ENCODE measurements at places on chromosomes 1 and 21.

DNA sequence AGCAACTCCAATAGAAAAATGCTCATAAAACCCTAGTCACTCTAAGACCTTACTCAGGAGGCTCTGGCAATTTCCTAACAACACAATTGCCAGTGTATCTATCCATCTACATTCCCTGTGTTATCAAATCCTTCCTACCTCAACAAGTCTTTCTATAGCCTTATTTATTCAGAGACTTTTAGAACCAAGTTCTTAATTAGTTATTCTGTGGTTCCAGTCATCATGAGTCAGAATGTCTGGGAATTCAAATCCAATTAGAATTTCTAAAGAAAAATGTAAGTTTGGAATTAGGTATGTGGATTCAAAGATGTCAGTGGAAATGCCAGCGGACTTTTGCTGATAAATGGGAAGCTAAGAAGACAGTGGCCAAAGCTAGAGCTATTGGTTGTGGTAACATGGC is 302.6 kb upstream of the C1orf87 start:
- no peak for DNase-seq

- DNase-seq, result no peak
Measured at GRCh38 chr1:233671286-233671685, 57.4 kb downstream of the KCNK1 start.

DNA sequence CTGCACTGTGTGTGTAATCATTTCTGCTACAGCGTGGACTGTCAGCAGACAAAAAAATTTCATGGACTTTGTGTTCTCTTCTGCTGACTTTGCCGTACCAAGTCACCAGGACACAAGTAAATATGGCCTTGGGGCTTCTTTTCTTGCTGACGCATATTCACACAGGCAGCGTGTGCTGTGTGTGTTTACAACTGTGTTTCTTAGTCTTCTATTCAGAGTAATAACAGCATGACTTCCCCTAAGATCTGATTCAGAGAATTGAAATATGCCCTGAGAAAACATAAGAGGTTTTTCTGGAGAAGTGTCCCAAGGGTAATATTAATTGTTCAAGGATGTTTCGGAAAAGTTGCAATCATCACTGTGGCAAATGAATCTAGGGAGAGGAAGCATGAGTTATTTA is 47.1 kb upstream of the DYNLT5 start:
- no peak for DNase-seq

GRCh38 chr1:5943343-5944124 is 48.7 kb downstream of the NPHP4 start:
- no peak for DNase-seq

Measured in activated B cell treated with CpG ODN at 0.5 μM for 24 hours (primary cell).